ENCODE measurements at places on chromosomes 7 and 10. TPM values are rescaled to one million over a fixed set of nuclear protein-coding genes. Genes with fewer than 3 reads are reported as not detected.

AKR1C1 gene
- 0.65 TPM for total RNA-seq

SEC31B gene
- total RNA-seq, result 1.6 TPM

CLRN3 gene
- total RNA-seq, result not detected

RELN gene
- 899 TPM for total RNA-seq

GRB10 gene
- total RNA-seq, result 91.6 TPM

MGAM2 gene
- total RNA-seq, result not detected

ZNF800 gene
- 15.0 TPM for total RNA-seq

CCDC3 gene
- 1.5 TPM for total RNA-seq

DGKI gene
- total RNA-seq, result 0.65 TPM

CYP3A7 gene
- not detected for total RNA-seq

TDRD1 gene
- total RNA-seq, result not detected

BICC1 gene
- total RNA-seq, result 0.16 TPM

MSS51 gene
- 1.4 TPM for total RNA-seq

PTPRE gene
- total RNA-seq, result 28.8 TPM

HMX3 gene
- not detected for total RNA-seq

GPNMB gene
- 0.32 TPM for total RNA-seq

PAPOLB gene
- total RNA-seq, result not detected

SEMA4G gene
- 1.8 TPM for total RNA-seq

CALCR gene
- total RNA-seq, result not detected

DNAH11 gene
- total RNA-seq, result 0.31 TPM

AKR1C4 gene
- total RNA-seq, result not detected

All from bladder microvascular endothelial cell (primary cell).